HT1080 (cell line): ENCODE measurements at places on chromosomes 3 and 15.
A peak's percentile ranks its signal among the peaks of the same experiment; 100 is the strongest.

DNA sequence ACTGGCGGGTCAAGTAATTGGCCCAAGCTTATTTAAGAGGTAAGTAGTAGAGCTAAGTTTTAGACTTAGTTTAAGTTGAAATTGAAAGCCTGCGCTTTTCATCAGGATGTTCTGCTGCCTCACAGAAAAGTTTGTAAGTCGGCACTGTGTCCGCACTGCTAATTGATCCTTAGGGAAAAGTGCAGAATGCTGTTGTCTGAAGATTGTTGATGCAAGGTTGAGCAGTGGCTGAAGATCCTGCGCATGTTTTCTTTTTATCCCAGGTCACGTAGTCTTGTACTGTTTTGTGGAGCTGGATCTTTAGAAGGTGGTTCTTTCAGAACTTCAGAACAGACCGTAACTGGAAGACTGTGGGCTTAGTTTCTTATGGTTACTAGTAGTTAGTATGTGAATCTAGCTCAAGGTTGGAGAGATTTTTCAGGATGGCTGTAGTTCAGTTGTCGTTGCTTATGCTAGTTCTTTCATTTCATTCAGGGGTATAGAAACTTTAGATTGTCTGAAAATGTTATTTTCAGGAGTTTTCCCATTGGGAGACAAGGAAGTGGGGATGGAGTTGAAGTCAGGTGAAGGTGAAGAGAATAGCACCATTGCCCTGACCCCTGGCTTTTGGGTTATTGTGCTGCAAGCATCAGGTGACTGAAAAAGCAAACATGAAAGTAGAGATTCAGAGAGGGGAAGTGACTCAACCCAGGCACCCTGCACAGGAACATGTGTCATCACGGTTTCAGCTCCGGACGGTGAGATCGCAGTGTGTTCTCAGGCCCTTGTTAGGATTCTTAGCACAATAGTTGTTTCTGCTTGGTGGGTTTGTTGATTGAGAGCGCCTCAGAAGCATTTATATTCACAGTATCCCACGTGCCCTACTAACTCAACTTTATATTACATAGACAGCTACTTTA, 32.8 kb downstream of the AKAP13 start:
- DNase-seq, result peak; percentile 98

GRCh38 chr15:43230640-43231115, 9.9 kb upstream of the EPB42 start:
- DNase-seq, result no peak

DNA sequence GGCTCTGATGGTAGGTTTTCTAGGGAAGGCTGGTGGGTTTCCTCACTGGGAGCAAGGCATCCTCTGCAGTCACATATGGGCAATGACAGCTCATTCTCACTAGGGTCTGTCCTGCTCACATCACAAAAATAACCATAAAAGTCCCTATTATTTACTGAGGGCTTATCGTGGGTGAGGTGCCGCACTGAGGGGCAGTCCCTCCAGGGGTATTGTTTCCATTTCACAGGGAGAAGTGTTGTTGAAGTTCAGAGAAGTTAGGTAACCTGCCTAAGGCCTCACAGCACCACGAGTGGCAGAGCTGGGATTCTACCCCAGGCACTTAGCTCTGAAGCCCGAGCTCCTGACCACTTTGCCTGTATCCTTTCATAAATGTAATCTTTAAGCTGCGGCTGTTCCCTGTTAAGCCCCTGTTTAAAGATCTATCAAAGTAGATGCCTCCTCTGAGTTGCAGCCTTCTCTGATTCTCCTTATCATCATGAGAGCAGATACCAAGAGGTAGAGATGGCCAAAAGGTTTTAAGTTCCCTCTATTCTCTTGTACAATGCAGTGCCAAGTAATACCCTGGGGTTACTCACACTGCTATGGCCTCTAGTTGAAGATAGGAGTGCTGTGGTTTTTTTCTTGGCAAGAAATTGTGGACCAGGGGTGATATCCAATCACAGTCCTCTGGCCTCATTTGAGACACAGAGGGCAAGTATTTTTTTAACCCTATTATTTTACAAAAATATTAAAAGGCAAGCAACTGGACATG, 107.0 kb downstream of the RPLP1 start:
- no peak for DNase-seq

GRCh38 chr3:155398046-155398445, 104.6 kb upstream of the STRIT1 start:
- no peak for DNase-seq

- DNase-seq, result no peak
Measured at GRCh38 chr3:182406786-182407185, 386.5 kb upstream of the ATP11B start.

GRCh38 chr3:55524565-55525244, 37.6 kb upstream of the WNT5A start:
- peak; percentile 48 for DNase-seq

GRCh38 chr3:165919284-165919683, 82.1 kb upstream of the BCHE start:
- DNase-seq, result no peak

- DNase-seq, result no peak
Measured at GRCh38 chr15:93088200-93088980, 621 bp downstream of the RGMA start.
